ENCODE measurements at places on chromosomes 7 and 10.
A peak's percentile ranks its signal among the peaks of the same experiment; 100 is the strongest.

DNA sequence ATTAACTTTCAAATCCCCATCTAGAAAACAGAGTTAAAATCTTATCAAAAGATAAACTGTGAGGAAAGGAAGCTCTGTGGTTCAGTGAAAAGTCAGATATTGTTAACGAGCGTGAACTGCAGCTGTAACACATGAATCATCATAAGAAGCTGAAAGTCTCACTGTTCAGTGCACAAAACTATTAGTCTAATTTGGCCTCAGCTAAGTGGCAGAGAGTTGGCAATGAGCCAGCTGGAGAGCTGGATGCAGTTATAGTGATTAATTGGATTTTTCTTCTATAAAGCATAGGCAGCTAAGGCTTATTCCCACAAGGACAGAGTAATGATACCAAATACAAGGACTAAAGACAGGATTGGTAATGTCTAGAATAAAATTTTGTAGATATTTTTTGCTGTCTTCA lies 101.1 kb upstream of the ABCB5 start:
- DNase-seq: peak; percentile 4

DNA sequence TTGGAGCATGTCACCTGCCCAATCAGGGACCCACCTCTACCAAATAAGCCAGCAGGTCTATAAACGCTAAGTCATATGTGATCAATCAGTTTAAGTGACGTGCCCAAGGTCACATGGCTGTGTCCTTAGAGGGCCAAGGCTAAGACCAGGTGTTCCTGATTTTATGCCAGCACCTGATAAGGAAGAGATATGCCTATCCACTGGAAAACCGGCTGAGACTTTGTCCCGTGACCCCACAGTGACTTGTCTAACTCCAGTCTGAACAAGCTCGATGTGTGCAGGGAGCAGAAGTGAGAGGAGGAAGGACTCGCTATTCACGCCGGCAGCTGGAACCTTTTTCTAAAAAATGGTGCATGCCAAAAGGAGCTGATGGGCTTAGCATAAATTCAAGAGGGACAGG lies 57.0 kb downstream of the PRKAG2 start:
- no peak for DNase-seq

DNA sequence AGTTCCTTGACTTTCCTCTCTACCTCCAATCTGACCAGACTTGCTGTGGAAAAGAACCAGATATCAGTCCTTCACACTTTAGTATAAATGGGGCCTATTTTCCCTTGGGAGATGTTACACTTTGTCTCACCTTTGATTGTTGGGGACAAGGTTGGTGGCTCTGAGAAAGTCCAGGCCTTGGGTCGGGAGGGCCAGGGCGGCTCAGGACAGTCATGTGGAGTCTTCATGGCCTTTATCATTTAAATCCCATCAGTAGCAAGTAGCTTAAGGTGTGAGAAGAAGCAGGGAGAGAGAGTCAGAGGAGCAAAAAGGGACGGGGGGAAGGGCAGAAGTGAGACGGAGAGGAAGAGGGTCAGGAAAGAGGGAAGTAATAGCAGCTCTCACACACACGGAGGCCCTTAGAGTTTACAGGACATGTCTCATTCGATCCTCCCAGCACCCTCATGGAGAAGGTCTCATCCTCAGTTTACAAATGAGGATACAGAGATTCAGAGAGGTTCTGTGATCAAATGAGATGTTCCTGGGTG lies 40.5 kb downstream of the TBATA start:
- DNase-seq: no peak

DNA sequence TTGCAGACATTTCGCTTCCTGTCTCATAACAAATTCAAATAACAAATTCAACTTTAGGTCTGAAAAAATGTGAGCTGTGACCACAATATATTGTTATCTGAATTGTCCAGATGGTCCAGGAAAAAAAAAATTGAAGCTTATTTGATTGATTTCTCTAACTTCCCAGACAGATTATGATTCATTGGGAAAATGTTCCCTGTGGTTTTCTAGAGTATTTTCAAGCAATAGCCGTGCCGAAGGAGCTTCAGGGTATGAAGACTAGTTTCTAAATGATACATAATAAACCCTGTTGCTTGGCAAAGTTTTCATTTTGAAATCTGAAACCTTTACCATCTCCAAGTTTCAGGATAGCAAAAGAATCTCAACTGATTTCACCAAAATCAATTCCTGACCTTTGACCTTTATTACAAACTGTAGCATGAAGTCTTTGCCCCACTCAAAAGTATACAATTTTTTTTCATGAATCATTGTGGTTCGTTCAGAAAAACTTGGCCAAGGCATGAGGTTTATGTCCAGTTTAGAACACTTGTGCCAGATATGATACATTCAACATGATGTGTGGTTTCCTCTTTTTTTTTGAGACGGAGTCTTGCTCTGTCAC lies 109.9 kb downstream of the JCAD start:
- peak; percentile 93 for DNase-seq

DNA sequence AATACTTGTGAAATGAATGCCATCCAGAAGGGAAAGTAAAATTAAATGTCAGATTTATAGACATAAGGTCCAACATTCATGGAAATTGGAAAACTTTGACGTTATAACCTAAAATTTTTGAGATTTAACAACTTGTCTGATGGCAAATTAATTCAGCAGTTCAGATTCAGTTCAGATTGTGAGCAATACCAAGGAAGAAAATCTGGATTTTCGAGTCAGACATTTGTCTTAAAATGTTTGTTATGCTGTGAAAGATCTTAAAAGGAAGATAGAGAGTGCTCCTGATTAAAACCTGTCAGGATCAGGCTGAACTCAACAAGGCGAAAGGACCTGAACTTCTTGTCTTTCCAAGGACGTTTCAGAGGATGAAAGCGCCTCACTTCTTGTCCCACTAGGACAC lies 320.9 kb downstream of the PAXIP1 start:
- no peak for DNase-seq

GRCh38 chr7:92830027-92830426 lies 6.3 kb downstream of the CDK6 start:
- DNase-seq: no peak

GRCh38 chr10:79248341-79249185 lies 98.7 kb upstream of the PPIF start:
- DNase-seq: no peak

DNA sequence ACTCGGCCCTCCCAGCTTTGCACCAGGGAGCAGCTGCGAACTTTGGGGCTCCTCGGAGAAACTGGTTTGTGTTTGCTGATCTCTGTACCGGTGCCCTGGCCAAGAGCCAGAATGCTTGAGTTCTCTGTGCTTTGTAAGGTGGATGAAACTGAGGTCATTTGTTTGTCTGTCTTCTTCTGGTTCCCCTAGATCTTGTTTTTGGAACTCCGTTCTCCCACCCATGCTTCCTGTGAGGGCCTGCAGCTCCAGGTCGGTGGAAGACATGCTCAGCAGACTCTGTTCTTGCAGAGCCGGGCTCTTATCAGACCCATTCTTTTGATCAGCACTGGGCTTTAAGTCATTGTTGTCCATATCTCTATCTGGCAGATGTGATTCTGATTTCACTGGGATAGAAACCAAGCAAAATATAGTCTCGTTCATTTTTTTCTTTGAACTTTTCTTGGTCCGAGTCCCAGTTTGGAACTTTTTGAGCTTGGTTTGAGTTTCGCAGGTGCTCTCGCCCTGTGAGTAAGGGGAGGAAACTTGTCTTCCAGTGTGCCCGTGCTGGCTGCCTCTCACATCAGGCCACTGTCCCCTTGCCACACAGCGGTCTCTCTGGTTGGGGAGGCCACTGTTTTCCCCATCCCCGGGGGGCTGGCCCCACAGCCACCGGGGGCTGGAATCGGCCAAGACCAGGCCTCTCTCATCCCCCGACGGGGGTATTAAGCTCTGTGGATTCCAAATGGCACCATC lies 31.2 kb downstream of the JCAD start:
- no peak for DNase-seq

DNA sequence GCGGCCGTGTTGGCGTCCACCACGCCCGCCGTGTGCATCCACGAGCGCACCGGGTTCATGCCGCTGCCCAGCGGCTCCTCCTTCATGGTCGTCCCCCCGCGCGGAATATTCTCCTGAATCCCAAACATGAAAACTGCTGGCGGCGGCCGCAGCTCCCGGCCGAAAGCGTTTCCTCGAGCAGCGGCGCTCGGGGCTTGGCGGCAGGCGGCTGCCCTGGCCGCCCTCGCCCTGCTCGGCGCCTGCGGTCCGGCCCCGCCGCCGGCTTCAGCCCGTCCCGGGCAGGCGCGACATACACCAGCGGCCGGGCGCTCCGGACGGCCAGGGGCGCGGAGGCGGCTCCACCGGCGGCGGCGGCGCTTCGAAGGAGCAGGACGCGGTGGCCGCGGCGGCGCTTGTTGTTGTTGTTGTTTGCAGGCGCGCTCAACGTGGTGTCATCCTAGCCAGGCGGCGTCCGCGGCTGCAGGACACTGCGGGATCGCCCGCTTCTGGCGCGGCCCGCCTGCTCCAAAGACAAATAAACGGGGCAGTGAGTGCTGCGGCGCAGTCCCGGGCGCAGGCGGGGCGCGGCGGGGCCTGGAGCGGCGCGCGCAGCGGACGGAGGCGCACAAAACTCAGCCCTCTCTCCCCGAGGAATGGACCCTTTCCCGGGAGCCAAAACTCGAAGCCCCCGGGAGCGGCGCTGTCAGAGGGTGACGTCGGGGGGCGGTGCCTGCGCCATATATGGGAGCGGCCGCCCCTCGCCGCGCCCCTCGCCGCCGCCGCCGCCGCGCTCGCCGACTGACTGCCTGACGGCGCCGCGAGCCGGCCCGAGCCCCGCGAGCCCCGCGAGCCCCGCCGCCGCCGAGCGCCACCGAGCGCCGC lies at the start of gene EBF3:
EBF3 (minus strand) TSS at position 634 of the 861 bp plus-strand sequence; CDS start at position 128, 506 bp downstream.
- no peak for DNase-seq

- no peak for DNase-seq
These were observed 7.6 kb downstream of the NDST2 start for GRCh38 chr10:73803680-73804286.

DNA sequence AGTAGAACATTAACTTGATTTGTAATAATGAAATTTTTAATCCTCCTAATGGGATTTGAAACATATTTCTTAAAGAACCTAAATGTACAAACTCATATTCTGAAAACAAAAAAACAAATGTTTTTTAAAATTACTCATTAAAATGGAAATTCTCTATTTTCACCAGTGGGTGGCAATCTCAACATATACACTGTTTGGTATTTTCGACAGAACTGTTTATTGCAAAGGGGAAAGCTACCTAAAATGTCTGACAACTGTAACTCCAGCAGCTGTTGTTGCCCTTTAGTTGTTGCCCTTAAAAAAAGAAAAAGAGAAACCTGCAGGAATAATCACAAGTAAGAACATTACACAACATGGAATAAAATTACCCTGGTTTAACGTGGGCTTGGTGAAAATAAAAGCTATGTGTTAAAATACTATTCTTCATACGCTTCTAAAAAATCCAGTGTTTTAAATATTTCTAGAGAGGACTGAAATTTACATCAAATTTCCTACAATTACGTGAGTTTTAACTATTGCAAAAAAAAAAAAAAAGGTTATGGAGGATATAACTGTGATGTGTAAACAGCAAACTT lies 54.5 kb downstream of the COL1A2 start:
- peak; percentile 24 for DNase-seq

DNA sequence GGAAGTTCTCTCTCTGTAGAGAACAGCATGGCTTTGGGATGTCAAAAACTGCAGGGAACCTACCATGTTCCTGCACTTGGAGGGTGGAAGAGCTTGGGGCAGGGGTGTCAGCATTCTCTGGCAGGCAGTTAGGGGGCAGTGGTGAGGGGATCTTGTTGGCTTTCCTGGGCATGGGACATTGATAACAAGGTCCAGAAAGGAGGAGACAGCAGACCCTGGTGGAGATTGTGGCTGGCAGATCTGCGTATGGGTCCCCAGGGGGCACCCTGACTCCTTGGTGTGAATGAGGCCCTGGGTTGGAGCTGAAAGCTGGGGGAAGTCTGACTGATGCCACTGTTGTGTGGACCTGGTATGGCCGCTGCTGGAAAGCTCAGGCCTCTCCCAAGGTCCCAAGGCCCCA lies 22.9 kb upstream of the CAMK2B start:
- DNase-seq: no peak

DNA sequence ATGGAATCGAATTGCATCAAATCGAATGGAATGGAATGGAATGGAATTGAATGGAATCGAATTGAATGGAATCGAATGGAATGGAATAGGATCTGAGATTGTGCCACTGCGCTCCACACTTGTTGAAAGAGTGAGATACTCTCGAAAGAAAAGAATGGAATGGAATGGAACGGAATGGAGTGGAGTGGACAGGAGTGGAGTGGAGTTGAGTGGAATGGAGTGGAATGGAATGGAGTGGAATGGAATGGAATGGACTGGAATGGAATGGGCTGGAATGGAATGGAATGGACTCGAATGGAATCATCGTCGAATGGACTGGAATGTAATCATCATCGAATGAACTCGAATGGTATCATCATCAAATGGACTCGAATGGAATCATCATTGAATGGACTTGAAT lies 38.0 kb downstream of the ZNF716 start:
- no peak for DNase-seq

- no peak for DNase-seq
These were observed 6.9 kb upstream of the PFKFB3 start for GRCh38 chr10:6195846-6196245.

GRCh38 chr7:67821116-67821515 lies 824.5 kb downstream of the TYW1 start:
- DNase-seq: peak; percentile 53

GRCh38 chr7:115779561-115779960 lies 251.0 kb downstream of the TFEC start:
- DNase-seq: no peak

GRCh38 chr7:3710531-3710930 lies 409.5 kb downstream of the SDK1 start:
- DNase-seq: no peak

DNA sequence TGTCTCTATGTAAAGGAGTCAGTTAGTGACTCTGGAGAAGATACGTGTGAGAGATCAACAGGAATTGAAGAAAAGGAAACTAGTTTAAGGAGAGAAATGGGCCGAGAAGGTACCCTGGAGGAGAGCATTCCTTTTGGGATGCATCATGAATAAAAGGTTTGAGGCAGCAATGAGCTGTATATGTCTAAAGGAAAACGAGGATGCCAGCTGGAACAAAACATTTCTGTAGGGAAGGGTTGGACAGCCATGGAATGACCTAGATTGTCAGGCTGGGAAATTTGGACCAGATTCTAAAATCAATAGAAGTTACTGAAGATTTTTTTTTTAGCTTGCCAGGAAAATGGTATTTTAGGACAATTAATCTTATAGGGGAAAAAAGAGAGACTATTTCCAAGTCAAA lies 17.2 kb upstream of the MPP7 start:
- no peak for DNase-seq
